ENCODE measurements at places on chromosomes 7 and 10.

DNA sequence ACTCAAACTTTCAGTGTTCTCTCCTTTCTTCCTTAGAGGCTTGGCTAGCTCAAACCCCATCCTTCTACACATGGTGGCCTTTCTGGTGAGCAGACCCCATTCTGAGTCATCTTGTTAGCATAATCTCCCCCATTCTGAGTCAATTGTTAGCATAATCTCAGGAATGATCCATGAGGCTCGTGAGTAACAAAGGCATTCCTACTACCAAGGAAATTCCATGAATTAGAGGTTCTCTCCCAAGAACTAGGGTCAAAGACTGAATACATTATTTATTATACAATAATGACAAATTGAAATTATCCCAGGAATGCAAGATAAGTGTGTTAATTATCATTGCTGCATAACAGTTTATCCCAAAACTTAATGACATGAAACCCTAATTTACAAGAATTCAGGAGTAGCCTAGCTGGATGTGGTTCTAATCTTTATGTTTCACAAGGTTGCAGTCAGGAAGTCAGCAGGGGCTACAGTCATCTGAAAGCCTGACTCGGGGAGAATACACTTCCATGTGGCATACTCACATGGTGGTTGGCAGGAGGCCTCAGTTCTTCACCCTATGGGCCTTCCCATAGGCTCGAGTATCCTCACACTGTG is 100.2 kb downstream of the MMRN2 start:
- no peak for DNase-seq

DNA sequence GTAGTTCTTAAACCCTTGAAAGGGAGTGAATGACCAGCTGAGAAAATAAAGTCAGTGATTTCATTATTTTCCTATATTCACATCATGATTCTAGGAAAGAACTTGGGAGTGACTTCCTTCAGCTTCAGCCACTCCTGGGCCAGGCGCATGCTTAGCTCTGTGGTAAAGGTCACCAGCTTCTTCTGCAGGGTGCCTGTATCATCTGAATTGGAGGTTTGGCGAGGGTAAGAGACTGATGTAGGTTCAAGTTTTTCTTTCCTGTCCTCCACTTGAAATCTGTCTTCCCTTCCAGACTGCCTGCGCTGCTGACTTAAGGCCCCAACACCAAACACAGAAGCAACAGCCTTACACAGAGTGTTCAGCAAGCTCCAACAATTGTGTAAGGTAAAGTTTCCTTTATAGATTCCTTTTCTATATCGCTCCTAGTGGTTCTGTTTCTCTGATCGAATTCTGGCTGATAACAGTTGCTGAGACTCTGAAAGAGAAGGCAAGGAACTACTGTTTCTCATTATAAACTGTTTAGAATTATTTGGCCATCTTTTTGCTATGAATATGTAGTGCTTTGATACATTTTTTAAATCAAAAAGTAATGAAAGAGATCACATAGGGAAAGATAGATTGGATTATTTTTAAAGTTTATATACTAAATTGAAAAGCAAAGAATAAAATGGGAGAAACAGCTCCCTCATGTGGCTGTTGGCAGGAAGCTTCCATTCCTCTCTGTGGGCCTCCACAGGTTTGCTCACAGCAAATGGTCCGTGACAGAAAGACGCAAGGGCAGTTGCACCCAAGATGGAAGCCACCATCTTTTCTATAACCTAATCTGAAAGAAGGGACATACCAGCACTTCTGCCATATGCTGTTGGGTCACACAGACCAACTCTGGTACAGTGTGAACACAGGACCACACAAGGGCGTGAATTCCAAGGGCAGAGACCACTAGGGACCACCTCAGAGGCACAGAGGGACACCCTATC is 14.0 kb downstream of the GATAD1 start:
- no peak for DNase-seq

DNA sequence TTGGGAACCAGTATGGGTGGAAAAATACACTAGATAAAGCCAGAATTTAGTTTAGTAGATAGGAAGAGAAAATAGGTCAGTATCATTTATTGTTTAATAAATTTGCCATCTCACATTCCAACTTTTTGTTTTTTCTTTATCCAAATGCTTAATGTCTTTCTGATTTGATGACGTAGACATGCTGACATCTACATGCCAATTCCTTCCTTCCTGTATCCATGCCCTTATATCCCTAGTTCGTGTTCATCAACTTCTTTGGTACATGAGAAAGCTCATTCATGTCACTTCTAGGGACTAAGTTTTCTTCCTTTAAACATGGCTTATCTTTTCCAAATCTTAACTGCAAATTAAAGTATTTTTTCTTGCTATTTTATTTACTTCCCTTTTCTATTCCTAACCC is 30.5 kb upstream of the ING3 start:
- DNase-seq: no peak

GRCh38 chr10:24278176-24278889 is 69.4 kb downstream of the KIAA1217 start:
- no peak for DNase-seq

- DNase-seq: no peak
These were observed 141.5 kb upstream of the NPVF start for GRCh38 chr7:25369786-25370185.

DNA sequence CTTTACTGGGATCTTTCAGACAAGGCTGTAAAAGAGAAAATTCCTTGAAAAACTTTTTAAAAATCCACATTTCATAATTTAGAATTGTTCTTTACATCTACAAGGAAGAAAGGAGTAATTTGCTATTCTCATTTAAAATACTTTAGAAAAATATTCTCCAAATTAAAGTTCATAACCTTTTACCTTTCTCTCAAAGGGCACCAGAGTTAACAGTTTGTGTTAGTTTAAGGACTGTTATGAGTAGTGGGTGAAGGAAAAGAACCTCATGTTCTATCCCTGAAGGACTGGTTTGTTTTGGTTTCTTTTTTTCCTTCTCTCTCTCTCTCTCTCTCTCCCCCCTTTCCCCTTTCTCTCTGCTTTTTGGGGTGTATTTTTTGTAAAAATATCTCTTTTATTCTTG is 4.1 kb downstream of the AGMO start:
- DNase-seq: no peak

GRCh38 chr7:25385506-25386136 is 157.3 kb upstream of the NPVF start:
- DNase-seq: no peak

GRCh38 chr7:112122798-112123197 is 83.4 kb downstream of the DOCK4 start:
- DNase-seq: no peak

- no peak for DNase-seq
These were observed 94.6 kb upstream of the SMNDC1 start for GRCh38 chr10:110399106-110399964.
